ENCODE measurements at places on chromosomes 1 and 21.

DNA sequence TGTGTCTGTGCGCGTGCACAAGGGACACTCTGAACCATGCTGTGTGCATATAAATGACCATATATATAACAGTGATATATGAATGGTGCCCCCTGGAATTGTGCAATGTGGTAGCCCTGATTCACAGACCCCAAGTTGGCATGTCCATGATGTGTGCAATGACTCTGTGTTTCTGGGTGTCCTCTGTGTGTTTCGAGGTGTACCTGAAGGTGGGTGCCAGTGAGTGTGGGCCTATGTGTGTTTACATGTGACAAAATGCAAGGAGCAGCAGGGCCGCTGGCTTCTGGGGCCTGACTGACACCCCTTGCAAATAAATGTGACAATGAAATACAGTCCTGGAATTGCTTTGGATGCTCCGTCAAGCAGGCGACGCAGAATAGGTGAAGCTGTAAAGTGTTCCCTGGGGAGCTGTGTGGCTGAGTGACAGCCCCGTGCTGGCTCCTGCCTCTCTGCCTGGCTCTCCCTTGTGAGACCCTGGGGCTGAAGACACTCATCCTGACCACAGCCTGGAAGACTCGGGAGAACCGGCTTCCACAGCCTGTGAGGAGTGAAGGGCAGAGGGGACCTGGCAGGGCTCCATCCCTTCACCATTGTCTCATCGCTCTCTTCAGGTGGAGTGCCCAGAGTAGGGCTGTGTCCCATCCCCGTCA is 38.2 kb upstream of the CSF3R start:
- DNase-seq: no peak

DNA sequence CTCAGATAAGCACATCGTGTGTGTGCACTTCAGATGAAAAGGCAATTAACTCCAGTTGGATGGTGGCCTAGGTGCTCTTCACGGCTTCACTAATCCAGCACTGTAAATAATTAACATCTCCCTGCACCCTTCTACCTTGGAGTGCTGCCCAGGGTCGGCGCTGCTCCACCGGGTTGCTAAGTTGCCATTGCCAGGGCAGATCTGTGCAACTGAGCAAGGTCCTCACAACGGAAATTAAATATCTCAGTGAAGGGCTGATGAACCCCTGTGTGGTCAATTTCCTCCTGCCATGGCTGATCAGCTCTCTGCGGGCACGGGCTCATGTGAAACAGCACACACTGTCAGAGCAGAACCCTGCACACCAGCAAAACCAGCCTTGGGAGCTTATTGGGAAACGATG is 63.2 kb downstream of the SYDE2 start:
- DNase-seq: peak; percentile 80

DNA sequence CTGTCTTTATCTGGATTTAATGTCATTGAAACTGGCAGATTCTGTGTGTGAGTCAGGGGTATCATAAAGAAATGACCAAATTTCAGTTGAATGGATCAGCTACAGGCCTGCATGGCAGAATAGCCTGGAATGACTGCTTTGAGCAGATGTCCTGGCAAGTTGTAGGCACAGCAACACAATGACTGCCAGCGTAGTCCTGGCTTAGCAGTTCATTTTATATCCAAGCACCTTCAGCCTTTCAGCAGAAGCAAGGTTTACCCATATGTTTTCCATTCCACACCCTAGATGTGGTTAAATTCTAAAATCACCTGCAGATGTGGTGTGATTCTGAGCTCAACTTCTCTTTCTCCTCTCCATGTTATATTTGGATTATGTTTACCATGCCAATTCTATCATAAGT is 22.3 kb upstream of the PTGFR start:
- no peak for DNase-seq

DNA sequence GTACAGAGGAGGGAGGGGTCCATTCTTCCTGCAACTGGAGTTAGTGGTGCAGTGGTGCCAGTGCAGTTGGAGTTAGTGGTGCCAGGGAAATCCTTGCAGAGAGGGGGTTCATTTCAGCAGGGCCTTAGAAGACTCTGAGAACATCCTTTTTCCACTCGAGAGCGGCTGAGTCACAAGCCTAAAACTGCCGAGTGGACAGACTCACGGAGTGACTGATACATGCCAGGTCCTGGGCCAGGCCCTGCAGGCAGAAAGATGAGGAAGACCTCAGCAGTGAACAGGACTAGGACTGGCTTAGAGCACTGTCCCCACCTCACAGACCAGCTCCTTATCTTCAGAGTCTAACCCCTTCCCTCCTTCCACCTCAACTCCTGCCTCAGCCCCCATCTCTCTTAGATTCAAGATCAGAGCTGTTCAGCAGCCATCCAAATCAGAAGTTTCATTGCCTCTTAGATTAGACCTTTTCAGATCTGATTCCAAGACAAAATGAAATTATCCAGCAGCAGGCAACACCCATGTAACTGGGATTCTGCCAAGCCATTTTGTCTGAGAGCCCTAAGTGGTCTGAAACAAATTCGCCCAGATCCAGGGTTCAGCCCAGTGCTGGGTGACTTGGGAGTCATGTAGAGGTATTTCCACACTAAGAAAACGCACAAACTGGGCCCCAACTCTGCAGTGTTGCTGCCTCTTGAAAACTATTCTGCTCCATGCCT is 12.7 kb upstream of the IKBKE start:
- DNase-seq: no peak

DNA sequence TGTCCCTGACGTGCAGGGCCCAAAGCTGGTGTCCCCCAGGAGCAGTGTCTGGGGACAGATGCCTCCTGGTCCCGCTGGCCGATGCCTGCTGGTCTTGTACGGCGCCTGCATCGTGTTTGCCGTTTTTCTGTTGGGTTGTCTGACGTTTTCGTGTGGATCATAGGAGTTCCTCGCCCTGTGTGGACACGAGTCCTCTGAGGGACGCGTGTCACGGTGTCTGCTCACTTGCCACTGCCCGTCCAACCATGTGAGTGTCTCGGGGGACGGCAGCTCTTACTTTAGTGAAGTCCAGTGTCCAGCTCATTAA is 7.4 kb downstream of the MIB2 start:
- DNase-seq: no peak

GRCh38 chr1:117231312-117231711 is 20.6 kb upstream of the VTCN1 start:
- DNase-seq: no peak

DNA sequence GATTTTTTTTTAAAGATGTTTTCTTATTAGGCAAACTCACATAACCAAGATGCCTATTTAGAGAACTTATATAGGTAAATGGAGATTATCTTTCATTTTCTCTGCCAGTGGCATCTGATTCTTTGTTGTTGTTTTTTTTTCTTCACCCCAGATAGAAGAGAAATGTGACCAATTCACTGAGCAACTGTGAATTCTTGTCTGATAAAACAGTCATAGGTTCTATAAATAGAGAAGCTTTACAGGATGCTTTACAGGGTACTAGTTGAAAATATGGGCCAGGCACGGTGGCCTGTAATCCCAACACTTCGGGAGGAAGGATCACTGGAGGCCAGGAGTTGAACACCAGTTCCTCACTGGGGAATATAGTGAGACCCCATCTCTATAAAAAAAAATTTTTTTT is 50.7 kb upstream of the LAMC2 start:
- DNase-seq: no peak

DNA sequence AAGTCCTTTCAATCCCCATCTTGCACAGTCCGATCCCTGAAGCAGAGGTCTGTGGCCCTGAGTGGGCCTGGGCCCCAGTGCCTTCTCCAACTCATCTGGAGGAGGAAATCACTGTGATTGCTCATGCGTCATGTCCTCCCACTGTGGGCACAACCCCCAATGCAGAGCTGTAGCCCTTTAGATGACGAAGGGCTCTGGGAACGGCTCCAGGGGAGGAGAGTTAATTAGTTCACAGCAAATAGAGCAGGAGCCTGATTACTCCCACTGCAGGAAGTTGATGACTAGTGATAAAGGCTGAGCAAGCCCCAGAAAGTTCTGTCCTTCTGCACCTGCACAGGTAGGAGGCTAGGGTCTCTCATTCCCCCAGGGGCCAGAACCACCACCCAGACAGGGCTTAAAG is 111.5 kb downstream of the CCDC185 start:
- peak; percentile 84 for DNase-seq

- DNase-seq: no peak
Measured at GRCh38 chr1:39189592-39190041, 14.9 kb upstream of the MACF1 start.

- DNase-seq: peak; percentile 76
Measured at GRCh38 chr1:67053535-67053784, 488 bp downstream of the SLC35D1 start.

GRCh38 chr1:196545222-196545621 is 63.0 kb downstream of the KCNT2 start:
- no peak for DNase-seq

DNA sequence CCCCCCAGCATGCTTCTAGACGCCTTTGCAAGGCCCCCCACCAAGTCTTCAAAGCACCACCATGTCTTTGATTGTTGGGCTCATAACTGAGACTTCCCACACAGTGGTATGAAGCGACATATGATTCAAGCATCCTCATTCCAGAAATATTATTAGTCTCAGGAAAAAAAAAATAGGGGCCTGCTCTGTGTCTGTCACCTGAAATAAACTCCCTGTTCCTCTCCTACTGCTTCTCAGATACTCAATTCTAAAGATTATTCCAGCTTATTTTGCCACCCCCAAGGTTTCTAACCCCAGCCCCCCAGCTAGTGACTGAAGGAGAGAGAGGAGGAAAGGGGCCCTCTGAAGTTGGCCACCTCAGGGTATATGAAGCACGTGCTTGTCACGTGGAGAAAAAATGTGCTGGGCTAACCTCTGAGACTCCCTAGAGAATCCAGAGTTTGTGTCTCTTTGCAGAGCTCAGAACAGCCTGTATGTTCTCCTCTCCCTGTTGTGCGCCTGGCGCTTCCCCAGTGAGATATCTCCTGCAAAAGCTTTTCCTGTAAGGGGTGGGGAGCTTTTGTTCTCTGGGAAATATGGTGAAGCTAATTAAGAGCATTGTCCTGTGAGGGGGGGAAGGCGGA is 35.9 kb upstream of the RASAL2 start:
- DNase-seq: peak; percentile 89

- DNase-seq: no peak
Measured at GRCh38 chr1:118262865-118263264, 77.8 kb upstream of the SPAG17 start.

- DNase-seq: no peak
Measured at GRCh38 chr1:209749205-209749604, 6.6 kb upstream of the TRAF3IP3 start.

- peak; percentile 63 for DNase-seq
Measured at GRCh38 chr1:7539769-7540175, 231.3 kb upstream of the VAMP3 start.

DNA sequence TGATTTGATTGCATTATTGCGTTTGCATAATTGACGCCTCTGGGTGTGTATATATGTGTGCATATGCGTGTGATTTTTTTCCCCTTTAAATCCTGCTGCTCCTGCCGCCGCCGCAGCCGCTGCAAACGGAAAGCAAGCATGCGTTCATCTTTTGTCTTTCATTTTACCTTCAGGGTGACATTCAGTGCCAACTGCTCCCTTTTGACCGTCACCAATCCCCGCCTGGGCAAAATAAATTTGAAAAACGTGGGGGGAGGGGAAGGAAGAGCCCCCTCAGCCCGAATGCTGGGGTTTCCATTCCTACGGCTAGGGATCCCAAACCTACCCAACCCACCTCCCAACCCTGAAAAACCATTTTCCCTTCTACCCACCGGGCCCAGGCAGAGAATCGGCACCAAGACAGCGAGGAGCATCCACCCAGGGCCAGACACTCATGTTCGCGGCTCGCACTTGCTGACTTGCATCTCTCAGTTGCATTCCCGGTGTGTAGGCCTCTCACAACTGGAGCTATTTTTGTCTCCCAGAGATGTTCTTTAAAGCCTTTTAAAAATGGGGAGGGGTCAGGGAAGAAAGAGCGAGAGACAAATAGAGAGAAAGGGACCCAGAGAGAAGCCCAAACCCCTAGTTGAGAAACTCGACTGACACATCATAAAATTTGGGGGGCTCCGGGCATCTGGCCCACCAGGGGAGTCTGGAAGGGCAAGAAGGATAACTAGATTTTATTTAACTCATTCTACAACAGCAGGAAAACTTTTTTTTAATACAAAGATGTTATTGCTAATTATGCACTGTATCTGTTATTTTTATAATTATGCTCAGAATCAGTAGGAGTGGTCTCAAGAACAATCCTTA is 367.1 kb upstream of the ESRRG start:
- DNase-seq: peak; percentile 29

DNA sequence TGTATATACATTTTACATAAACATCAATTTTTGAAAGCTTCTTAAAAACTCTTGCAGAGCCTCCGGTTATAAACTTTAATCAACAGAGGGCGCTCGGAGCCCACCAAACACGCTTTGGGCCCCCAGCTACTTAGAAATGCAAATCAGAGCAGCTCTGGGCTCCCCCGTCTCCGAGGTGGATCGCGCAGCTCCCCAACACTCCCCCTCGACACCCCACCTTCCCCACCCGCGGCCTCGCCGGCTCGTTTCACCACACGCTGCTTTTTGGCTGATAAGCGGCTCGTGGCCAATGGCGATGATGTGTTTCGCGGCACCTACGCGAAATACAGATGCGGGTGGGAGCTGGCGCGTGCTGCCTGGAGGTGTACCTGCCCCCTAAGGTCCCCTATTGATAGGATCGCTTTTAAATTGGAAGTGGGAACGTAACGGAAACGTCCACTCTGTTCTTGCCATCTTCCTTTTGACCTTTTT is 1.7 kb upstream of the KIF26B start:
- peak; percentile 93 for DNase-seq

DNA sequence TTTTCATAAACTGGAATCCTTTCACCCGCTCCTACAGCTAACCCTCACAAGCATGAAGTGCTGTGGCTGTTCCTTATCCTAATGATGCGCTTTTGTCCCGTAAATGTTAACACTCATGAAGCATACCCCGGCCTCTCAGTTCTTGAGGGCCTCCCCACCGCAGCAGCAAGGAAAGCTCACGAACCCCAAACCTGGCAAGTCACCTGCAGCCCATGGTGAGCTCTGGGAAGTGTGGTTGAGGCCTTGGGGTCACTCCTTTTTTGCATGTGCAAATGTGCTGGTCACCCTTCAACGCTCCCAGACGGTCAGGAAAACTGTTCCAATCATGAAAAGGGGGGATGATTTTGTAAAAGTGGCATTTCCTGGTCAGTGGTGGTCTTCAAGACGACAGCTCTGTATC is 124.6 kb downstream of the PRDM2 start:
- DNase-seq: no peak

GRCh38 chr1:3069491-3070308 is 697 bp downstream of the PRDM16 start:
- peak; percentile 86 for DNase-seq

DNA sequence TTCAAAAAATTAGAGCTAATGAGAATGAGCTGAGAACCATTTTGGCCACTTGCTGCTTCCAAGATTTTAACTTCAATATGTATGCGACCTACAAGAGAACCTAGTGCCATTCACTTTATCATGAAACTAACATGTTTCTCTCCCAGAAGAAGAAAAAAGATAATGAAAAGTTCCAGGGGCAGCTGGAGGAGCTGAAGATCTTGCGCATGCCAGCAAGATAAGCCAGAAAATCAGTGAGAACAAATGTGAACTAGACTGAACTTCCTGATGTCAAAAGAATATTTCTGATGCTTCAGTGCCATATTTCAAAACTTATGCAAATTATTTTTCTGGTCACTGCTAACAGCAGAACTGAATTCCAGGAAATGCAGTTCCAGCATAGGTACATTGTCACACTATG is 1265.1 kb downstream of the BRINP3 start:
- DNase-seq: no peak

Data from kidney (tissue), 22 donors.